ENCODE measurements at places on chromosomes 12 and 14.

- no peak for DNase-seq
Observed at GRCh38 chr14:74176400-74176793, 62.9 kb upstream of the VSX2 start.

GRCh38 chr12:124694846-124695497, 127.6 kb upstream of the NCOR2 start:
- no peak for DNase-seq

DNA sequence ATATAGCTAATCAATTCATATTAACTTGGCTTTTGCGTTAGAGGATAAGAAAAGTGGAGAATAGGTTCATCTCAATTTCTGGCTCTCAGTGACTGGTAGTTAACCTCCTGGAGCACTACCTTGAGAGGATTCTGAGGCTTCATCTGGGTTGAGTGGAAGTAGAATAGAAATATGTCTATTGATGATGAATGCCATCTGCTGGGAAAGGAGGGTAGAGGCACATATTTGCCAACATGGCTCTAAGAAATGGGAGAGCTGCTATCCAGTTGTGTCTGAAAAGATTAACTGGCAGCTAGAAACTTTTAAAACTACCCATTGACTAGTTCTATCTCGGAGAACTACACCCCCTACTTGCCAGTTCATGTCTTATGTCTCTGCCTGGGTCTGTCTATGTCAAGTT, 530.1 kb downstream of the NRXN3 start:
- DNase-seq, result no peak

DNA sequence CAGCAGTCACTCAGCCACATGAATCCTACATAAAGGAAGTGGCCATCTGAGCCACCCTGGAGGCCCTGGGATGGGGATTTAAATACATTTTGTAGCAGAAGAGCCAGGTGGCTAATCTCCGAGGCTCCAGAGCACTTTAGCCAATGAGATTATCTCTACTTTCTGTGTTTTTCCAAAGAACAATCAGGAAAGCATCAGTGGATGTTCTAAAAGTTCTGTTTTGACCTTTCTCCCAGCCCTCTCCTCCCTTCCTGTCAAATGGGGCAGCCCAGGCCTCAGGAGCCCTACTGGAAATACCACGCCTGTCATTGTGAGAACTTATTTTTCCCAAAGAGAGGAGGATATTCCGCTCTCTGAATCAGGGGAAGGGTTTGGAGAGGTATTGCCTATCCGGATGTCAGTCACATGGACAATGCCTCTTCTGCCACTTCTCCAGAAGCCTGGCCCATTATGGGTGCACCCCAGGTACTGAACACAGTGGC, 336.8 kb upstream of the FKBP4 start:
- DNase-seq, result no peak

- DNase-seq, result no peak
Observed at GRCh38 chr12:42846782-42847181, 257.2 kb upstream of the PRICKLE1 start.

GRCh38 chr14:68340262-68340661, 452.6 kb downstream of the ZFP36L1 start:
- no peak for DNase-seq

GRCh38 chr14:54683882-54684794, 117.2 kb downstream of the SAMD4A start:
- peak; percentile 62 for DNase-seq

GRCh38 chr14:101226603-101227425, 323.3 kb upstream of the RTL1 start:
- DNase-seq, result peak; percentile 58

DNA sequence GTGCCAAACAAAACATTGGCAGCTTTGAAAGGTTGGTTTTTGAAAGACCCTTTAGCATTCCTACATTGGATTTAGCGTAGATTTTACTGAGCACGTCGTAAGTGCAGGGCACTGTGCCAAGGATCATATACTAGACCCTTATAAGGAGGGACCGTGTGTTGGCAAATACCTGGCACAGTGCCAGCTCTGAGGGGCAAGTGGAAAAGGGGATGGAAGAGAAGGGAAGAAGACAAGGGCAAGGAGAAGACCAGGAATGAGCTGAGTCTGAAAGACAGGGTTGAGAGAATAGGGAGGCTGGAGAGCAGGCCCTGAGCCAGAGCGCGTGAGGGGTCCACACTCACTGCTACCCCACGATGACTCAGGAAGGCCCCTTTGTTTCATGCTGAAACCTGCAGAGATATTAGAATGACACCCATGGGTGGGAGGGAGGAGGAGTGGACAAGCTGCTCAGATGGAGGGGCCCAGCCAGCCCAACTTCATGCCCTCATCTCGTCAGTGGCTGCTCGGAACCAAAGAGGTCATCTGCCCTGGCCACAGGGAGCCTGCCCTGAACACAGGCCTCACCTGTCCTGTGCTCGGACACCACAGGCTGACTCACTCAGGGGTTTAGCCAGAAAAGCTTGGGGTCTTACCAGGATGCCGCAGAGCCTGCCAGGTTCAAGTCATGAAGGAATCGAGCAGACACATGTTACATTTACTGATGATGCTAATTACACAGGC, 25.0 kb downstream of the RAB35 start:
- DNase-seq, result no peak

GRCh38 chr12:89765959-89766824, 57.6 kb upstream of the ATP2B1 start:
- no peak for DNase-seq

- DNase-seq, result no peak
Observed at GRCh38 chr14:75991753-75992152, 6.2 kb downstream of the IFT43 start.

DNA sequence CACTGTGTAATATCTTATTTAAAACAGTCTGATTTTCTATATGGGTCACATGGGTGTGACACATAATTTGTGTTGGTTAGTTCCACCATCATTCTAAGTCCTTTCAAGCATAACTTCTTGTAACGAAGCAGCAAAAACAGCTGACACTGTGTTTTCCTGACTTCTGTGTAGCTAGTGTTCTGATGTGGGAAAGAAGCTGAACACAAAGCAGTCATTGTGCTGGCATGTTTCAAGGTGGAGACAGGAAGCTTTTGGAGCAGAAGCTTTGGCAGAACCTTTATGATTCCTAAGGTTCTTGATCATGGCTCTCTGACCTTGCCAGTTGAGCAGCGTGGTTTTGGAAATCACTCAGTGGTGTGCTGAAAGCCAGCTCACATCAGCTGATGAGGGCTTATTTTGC, 351.7 kb upstream of the MDGA2 start:
- DNase-seq, result no peak

Data from right forelimb (tissue), 1 donor.